ENCODE measurements at places on chromosomes 12 and 14.
A peak's percentile ranks its signal among the peaks of the same experiment; 100 is the strongest.

GRCh38 chr12:12202747-12203146 lies 64.1 kb downstream of the LRP6 start:
- DNase-seq, result no peak

DNA sequence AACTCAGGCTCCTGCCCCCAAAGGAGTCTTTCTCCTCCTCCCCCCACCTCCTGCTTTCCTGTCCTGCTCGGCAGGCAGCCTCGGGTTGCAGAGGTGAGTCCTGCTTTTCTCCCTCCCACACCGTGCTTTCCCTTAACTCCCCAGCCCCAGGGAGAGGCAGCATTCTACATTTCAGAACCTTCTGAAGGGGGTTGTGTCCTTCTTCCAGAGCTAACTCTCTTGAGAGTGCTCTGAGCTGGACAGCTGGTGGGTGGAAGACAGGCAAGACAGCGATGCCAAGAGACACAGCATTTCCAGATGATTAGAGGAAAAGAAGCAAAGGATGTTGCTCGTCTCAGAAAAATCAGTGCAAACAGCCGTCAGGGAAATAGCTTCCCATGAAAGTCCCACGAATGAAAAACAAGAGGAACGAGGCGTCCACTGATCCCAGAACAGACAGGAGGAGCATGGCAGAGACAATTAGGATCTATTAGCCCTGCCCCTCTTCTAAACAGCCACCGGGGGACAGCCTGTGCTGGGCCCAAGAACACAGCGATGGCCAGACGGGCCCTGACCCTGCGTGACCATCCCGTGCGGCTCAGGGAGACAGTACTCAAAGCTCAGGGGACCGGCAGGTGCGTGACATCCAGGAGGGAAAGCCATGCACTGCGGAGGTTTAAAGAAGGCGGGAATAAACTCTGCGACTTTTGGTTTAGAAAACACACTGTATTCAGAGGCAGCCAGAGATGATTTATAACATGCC lies 216.5 kb upstream of the RTL1 start:
- DNase-seq, result no peak

- DNase-seq, result no peak
These were observed 81.4 kb downstream of the TESC start for GRCh38 chr12:117017807-117018206.

- no peak for DNase-seq
These were observed 31.0 kb downstream of the ITGA7 start for GRCh38 chr12:55676707-55677106.

DNA sequence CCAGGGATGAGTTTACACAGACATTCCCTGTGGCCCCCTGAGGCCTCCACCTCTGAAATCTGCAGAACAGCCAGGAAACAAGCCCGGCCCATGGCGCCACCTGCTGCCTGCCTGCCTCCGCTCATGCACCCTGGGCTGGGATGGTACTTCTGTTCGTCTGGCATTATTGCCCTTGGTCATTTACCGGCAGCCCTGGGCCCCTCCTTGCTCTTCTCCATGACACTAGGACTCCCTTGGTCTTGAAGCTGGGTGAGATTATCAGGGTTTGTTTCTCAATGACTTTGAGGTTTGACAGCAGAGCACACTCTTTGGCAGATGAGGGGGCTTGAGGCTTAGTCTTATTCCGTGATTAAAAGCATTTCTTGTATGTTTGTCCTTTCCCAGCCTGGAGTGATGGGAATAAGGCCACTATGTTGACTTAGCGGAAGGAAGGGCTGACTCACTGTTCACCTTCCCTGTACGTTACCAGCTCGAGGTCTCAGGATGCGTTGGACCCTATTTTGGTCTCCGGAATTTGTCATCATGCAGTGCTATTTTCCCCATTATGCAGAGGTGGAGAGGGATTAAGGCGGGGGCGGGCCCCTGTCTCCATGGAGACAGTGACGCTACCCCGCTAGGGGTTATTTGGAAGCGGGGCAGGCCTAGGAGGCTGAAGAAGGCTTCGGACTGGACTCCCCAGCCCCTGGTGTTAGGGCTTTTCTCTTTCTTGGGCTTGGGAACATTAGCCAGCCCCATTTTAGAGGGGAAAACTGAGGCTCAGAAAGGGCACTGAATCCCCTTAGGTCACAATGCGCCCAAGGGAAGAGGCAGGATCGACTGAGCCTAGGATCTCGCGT lies 706 bp upstream of the PEX5 start:
- peak; percentile 50 for DNase-seq

DNA sequence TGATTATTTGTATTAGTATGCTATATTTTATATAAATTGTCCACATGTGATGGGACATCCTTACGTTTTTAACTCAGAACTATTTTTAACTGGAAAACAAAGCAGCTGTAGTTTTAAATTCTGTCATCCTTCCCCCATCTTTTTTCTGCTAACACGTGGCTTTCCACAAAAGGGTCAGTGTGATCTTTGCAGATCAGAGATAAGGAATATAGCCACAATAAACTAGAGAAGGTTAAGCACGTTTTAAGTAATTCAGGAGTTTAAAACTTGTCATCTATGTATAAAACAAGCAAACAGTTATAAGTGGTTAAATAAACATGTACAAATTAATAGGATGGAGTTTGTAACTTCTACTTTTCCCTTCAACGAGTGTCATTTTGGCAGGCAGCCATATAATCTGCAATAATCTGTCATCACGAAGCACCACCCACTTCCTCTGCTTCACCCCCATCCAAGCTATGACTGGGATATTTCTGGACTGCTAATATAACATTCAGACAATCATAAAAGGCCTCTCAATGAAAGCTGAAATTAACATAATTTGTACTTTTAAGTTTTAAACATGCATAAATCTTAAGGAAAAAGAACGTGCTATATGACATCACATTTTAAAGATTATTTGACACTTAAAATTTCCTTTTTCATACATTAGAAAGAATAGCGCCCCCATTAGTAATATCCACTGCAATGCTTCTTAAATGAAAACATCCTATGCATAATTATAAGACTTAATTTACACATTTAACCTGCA lies 15.3 kb downstream of the TAOK3 start:
- DNase-seq, result no peak

GRCh38 chr12:78580296-78580695 lies 284.3 kb upstream of the SYT1 start:
- DNase-seq, result no peak

DNA sequence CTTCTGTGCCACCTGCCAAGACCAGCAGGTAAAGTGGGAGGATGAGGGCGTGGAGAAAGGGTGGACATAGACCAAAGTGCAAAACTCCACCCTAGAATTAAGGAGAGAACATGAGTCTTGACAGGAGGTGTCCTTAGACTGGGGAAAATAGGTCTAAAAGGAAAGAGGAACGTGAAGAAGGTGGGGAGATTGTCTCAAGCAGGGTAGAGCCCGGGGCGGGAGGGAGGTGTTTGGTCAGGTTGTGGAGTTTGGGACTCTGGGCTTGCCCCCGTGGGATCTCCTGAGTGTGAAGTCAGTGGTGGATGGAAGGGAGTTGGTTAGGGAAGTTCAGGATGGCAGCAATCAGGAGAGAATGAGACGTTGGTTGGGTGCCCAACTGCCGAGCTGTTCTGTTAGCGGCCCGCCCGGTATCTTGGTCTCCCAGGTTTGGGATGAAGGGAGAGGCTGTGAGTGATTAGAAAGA lies 386 bp downstream of the DGKA start:
- no peak for DNase-seq

DNA sequence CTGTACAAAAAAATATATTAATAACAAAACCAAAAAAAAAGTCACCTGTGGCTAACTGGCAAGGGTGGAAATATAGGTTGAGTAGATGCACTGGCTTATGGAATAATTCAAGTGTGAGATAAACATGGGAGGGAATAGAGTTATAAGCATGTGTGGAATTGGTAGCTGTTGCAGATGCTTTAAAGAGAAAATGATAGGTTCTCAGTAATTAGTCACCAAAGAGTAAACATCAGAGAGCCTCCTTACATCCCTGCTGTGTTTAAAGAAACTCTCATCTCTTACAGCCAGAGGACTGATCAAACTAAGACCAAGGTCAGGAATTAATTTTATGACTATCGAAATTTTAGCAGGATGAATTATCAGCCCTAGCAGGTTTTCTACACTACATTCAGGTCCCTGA lies 70.5 kb downstream of the EGLN3 start:
- DNase-seq, result no peak

All from activated T-cell treated with anti-CD3 and anti-CD28 coated beads for 1 hour (primary cell).